ENCODE measurements at places on chromosomes 2 and 18.

DNA sequence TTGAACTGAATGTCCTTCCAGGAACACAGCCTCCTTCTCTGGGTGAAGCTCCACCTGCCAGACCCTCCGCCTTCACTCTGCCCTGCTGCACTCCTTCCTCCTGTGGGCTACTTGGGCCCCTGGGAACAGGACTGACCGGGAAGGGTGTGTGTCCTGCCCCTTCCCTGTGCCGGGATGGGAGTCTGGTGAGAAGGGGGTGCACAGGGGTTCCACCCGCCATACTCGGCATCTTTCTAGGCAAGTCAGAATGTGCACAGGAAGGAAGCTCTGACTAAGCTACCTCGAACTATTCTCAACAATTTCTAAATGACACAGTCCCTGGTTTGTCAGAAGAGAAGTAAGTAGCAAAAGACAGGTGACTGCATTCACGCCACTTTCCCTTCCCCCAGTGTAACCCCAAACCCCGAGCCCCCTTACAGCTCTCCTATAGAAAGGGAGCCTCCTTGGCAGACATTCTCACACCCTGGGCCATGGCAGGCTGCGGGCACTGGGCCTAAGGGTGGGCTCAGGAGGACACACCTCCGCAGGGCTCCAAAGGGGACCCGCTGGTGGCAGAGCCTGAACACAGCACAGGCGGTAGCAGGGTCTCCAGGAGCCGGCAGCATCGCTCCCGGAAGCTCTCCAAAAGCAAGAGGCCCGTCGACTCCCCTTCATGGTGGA lies 184.1 kb downstream of the HDAC4 start:
- no peak for DNase-seq

GRCh38 chr2:46377101-46377581 lies 79.9 kb downstream of the EPAS1 start:
- DNase-seq = no peak

GRCh38 chr2:111688482-111688881 lies 195.5 kb downstream of the ANAPC1 start:
- no peak for DNase-seq

GRCh38 chr18:57080479-57080878 lies 66.4 kb upstream of the BOD1L2 start:
- no peak for DNase-seq

GRCh38 chr2:146602383-146602782 lies 1242.4 kb upstream of the ACVR2A start:
- DNase-seq = no peak

DNA sequence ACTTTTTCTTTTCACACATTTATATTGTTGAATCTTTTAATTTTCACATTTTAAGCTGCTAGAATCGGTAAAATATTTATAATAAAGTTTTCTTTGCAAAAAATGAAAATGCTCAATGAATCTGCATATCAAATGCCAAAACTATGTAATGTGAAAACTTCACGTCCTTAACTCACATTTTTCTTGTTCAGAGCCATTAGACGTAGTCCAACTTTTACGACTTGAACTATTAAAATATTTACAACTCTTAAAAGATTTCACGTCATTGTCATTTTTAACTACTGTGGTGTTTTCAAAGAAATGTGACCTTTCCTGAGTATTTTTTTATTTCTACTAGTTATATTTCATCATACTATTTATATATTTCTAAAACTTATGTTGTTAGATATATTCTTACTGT lies 54.9 kb downstream of the MRPS9 start:
- no peak for DNase-seq
